Fibroblast of upper back skin (primary cell): ENCODE measurements at places on chromosomes 12 and 14.

GRCh38 chr14:89270439-89271227 is 146.4 kb downstream of the FOXN3 start:
- no peak for DNase-seq

DNA sequence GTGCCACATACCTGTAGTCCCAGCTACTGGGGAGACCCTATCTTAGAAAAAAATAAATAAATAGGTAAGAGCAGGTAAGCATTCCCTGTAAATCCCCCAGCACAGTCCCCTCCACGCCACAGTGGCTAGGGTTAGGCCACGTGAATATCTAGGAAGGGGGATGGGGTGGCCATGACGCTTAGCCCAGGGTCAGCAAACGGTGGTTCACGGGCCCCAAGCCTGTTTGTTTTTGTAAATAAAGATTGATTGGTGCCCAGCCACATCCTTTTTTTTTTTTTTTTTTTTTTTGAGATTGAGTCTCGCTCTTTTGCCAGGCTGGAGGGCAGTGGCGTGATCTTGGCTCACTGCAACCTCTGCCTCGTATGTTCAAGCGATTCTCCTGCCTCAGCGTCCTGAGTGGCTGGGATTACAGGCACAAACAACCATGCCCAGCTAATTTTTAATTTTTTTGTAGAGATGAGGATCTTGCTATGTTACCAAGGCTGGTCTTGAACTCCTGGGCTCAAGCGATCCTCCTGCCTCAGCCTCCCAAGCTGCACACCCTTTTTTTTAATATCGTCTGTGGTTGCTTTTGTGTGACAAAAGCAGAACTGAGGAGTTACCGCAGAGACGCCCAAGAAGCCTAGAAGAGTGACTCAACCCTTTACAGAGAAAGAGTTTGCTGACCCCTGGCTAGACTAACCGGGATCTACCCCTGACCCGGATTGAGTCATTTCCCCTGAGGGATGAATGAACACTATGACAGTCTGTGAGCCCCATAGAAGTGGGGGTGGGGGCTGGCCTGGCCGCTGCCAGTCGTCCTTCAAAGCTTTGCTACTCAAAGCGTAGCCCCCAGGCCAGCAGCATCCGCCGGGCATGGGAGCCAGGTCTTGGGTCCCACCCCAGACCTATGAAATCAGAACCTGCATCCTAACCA is 113.7 kb upstream of the NCOR2 start:
- peak; percentile 93 for DNase-seq

- peak; percentile 88 for DNase-seq
Measured at GRCh38 chr14:78921856-78922255, 751.7 kb downstream of the NRXN3 start.

DNA sequence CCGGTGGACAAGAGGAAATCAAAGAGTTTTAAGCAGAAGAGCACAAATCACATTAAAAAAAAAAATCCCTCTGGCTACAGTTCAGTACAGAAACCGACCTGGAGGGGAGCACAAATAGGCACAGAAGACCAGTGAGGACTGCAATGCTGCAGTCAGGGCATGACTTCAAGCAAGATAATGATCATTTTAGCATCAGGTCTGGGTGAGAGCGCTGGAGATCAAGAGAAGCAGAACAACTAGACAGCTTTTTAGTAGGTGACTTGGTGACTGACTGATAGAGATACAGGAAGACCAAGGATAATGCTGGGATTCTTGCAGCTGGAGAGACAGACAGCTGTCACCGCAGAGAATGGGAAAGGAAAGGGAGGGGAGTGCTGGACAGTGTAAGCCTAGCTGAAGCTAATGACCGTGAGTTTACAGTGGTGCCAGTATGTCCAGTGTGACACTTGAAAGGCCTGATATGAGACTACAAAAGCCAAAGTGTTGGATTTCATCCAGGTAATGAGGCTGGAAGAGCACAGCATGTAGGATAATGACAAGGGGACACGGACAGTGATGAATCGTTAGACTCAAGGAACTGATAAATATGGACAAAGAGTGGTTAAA is 5.6 kb downstream of the NFYB start:
- no peak for DNase-seq

DNA sequence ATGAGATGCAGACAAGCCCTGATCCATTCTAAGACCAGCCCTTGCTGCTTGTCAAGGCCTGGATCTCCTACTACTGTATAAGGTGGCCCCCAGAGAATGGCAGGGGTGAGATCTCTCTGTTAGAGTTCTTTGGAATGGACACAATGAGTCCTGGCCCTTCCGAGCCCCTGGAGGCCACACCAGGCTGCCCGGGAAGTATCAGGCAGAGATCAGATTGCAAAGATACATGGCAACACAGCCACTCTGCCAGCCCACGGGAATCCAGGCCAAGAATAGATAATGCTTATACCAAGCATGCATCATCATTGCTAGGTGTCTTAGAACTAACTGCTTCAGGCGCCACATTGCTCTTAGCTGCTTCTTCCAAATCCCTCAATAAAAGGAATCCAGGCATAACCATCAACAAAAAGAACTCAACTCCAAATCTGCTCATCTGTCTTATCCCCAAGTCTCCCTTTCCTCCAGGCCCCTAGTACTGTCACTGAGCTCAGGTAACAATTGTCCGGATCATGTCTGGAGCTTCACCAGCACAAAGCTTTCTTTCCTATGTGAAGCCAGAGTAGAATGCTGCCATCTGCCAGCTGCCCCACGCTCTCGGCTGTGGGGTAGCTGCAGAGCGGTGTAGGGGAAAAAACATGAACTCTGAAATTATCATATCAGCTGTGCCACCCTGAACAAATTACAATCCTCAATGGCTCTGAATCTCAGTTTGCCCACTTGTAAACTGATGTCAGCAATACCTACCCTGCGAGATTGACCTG is 5.5 kb upstream of the VASH1 start:
- DNase-seq, result no peak

DNA sequence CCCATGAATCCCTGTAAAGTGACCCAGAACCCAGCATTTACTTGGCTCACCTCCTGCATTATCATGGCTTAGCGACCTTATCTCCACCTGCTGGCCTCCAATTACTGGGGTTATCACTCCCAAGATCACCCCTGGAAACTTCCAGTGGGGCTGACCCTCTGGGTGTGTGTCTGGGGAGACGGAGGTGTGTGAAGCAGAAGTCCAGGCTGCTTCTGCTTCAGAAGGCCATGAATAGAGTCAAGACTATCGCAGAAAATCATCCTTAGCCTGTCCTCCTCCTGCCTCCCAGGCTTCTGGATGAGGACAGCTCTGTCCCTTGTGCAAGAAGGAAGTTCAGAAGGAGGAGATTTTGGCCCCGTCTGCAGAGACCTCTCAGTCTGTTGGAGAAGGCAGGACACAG is 408 bp upstream of the KRT72 start:
- DNase-seq, result no peak

DNA sequence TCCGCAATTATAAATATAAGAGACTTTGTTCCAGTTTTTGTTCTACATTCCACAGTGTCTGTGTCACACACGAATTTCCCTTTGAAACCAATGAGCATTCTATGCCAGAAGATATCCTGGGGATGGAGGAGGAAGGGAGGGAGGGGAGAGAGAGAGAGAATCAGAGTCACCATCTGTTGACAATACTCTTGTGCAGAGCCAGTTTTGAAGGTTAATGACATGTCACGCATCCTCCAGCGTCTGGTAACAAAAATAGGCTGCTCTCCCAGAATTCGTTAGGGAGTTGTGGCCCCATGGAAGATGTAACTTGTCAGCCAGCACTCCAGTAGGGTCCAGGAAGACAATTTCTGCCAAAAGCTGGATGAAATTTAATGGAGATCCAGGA is 213.5 kb upstream of the KRR1 start:
- DNase-seq, result peak; percentile 92

DNA sequence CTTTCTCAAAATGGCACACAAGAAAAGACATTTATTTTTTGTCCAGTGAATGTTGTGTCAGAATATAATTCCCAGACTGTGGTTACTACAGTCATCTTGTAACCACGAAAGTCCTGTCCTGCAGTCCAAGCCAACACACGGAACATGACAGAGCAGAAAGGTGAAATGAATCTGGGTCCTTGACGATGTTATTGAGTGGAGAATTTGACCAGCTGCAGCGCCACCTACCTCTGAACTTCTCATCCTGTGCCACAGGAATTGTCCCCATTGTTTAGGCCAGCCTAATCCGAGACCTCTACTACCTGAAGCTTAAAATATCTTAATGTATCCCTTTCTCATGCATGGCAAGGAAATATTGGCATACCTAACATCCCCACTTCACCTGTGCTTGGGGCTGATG is 64.1 kb upstream of the OTX2 start:
- DNase-seq, result no peak

DNA sequence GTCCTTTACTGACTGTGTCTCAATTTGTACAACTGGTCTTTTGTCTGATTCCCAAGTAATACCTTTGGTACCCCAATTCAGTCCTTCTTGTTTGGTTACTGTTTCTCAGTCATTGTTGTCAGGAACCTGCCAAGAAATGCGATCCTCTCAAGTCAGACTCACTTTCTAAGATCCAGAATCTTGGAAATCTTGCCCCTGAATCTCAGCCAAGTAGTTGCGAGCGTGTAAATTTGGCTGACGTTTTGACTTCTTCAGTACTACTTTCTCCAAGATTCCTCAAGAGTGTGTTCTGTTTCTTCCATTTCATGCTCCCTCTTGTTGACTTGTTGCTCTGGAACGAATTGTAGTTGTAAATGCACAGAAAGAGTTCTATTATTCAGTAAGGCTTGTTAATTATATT is 114.0 kb downstream of the MSRB3 start:
- DNase-seq, result no peak

- DNase-seq, result no peak
Measured at GRCh38 chr12:74119811-74120362, 417.7 kb upstream of the ATXN7L3B start.

DNA sequence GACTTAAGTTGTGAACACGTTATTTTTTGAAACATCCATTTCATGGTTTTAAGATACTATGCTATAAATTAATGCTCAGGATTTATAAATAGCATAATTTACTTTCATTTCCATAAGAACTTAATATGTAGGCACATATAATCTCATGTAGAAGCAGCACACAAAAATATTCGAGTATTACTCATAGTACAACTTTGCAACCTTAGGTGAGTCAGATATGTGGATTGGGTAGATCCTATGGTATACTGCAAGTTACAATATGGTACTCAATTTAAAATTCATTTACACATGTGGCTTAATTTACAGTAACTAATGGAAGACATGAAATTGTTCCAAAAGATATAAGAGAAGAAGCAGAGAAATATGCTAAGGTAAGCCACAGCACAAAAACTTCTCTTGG is 26.0 kb downstream of the PSMA3 start:
- DNase-seq, result no peak

- no peak for DNase-seq
Measured at GRCh38 chr12:2775431-2775830, 19.3 kb upstream of the FKBP4 start.

GRCh38 chr12:18375131-18375530 is 113.8 kb downstream of the PIK3C2G start:
- DNase-seq, result peak; percentile 29

DNA sequence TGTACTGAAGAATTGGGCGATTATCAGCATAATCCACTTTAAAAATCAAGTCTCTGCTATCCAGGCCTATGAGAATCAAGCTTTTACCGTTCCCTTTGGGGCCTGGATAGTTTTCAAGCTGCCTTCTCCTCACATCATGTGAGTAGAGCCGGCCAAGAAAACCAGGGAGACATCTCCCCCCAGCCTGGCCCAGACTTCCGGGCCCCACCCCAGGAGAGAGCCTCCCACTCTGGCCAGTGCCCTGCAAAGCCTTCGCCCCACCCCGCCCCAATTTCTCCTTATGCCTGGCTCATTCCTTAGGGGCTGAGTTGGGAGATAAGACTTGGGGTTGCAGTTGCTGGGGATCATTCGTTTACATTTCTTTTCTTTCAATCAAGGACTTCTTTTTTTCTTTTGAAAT is 1.4 kb upstream of the TMEM132C start:
- no peak for DNase-seq

DNA sequence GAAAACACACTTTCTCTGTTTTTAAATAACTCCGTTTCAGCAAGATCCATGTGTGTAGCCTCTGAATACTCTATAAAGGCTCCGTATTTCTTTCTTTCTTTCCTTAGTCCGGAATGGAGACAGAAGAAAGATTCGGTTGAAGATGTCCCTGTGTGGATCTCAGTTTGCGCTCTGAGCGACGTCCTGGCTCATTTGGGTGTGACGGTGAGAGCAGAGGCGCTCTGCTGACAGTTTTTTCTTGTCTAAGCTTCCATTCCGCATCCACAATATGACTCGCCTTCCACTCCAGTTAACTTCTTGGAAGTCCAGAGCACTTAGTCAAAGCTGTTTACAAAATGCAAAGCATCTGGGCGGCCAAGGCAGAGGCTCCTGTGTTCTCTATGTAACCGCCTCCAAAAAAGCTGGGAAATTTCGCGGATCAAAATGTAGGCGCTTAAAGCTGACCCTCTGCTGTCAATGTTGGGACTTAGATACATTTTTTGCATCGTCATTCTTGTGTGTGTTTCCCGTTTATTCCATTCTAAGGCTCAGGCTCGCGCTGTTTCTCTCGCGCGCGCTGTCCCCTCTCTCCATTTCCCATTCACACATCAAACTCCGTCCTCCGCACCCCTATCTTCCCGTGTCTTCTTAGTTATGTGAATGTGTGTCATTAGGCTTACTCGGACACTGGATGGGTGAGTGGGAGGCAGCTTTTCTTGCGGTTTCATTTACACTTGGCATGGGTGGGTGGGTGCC is 880 bp upstream of the FLRT2 start:
- peak; percentile 82 for DNase-seq

GRCh38 chr12:32987512-32987911 is 90.9 kb upstream of the PKP2 start:
- no peak for DNase-seq

GRCh38 chr14:99757331-99758070 is 35.7 kb upstream of the EML1 start:
- DNase-seq, result peak; percentile 92

GRCh38 chr14:94395282-94395887 is 7.0 kb upstream of the SERPINA1 start:
- DNase-seq, result peak; percentile 19

DNA sequence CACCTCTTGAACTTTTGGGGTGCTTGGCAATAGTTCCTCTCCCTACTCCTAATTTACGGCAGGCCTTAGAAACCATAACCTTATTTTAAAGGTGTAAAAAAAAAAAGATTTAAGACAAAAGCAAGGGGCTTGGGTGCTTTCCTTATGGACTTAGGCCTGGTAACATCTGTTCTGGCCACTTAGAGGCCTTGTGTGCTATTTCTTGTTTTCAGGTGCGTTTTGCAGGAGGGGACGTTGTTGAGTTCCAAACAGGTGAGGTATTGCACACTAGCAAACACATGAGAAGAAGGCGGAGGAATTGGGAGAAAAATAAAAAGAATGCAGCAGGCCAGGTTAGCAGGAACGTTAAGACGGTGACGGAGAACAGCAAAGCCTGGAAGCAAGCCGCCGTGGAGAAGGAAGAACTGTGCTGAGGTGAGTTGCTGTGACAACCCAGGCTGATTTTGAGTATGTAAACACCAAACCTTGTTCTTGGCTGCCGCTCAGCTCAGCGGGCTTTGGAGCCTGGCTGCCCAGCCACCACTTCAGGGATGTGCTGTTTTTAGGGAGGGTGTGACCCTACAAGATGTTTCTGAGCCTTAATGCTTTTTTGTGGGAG is 17.3 kb downstream of the EMG1 start:
- DNase-seq, result no peak

GRCh38 chr12:106064721-106065021 is 74.1 kb downstream of the NUAK1 start:
- DNase-seq, result no peak
